ENCODE measurements at places on chromosomes 12 and 14.

GRCh38 chr14:95246870-95247269, 72.8 kb downstream of the CLMN start:
- DNase-seq: no peak

- DNase-seq: no peak
These were observed 231.9 kb downstream of the SLC25A21 start for GRCh38 chr14:36940476-36940875.

- no peak for DNase-seq
These were observed 146.1 kb upstream of the NOS1 start for GRCh38 chr12:117507548-117507947.

GRCh38 chr12:106633451-106633823, 50.6 kb downstream of the RFX4 start:
- DNase-seq: no peak

- DNase-seq: peak; percentile 8
These were observed 1.5 kb downstream of the FRMD6 start for GRCh38 chr14:51653079-51653774.

GRCh38 chr14:20791187-20791586, 10.1 kb downstream of the RNASE6 start:
- no peak for DNase-seq

GRCh38 chr12:96985515-96986362, 78.7 kb downstream of the NEDD1 start:
- DNase-seq: peak; percentile 61

DNA sequence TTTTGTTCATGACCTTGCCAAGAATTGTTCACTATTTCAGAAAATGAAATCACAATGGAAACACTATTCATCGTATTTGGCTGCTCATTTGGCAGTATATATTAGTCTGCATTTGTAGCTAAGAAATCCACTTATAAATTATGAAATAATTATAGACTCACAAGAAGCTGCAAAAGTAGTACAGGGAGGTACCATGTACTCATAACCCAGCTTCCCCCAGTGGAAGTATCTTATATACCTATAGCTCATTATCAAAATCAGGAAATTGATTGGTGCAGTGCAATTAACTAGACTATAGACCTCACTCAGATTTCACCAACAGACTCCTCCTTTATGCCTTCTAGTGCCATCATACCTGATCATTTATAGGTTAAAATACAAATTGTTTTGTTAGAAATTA, 178.8 kb upstream of the VASH1 start:
- DNase-seq: no peak

GRCh38 chr12:121575952-121576625, 4.7 kb downstream of the KDM2B start:
- no peak for DNase-seq

DNA sequence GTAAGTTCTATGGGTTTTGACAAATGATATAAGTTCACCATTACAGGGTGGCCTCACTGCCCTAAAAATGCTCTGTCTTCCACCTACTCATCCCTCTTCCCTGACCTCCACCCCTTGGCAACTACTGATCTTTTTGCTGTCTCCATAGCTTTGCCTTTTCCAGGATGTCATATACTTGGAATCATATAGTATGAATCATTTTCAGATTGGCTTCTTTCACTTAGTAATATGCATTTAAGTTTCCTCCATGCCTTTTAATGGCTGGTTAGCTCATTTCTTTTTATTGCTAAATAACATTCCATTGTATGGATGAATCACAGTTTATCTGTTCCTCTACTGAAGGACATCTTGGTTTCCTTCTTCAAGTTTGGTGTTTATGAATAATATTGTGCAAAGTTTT, 14.0 kb upstream of the PEX5 start:
- no peak for DNase-seq

GRCh38 chr12:66550626-66551025, 128.2 kb downstream of the GRIP1 start:
- no peak for DNase-seq

DNA sequence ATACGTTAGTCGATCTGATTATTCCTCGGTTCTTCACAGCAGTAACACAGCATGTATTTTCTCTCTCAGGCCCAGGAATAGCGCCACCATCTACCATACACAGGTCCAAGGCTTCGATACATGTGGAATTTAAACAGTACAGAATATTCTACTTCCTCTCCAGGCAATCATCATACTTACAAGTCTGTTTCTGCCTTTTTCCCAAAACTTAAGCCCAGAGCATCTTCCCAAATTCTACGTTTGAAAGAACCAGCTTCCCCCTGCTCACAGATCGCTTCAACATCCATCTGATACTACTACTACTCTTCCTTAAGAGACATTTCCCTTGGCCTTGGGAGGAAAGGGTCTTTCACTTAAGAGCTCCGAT, 626 bp downstream of the TXNDC16 start:
- DNase-seq: peak; percentile 70

- no peak for DNase-seq
These were observed 34.3 kb upstream of the VWF start for GRCh38 chr12:6158749-6159148.

- DNase-seq: no peak
These were observed 60.1 kb downstream of the KLHL28 start for GRCh38 chr14:44901696-44902095.

- DNase-seq: no peak
These were observed 2.8 kb upstream of the SGPP1 start for GRCh38 chr14:63730659-63731058.

- no peak for DNase-seq
These were observed 349.7 kb upstream of the DIO2 start for GRCh38 chr14:80560800-80561657.

DNA sequence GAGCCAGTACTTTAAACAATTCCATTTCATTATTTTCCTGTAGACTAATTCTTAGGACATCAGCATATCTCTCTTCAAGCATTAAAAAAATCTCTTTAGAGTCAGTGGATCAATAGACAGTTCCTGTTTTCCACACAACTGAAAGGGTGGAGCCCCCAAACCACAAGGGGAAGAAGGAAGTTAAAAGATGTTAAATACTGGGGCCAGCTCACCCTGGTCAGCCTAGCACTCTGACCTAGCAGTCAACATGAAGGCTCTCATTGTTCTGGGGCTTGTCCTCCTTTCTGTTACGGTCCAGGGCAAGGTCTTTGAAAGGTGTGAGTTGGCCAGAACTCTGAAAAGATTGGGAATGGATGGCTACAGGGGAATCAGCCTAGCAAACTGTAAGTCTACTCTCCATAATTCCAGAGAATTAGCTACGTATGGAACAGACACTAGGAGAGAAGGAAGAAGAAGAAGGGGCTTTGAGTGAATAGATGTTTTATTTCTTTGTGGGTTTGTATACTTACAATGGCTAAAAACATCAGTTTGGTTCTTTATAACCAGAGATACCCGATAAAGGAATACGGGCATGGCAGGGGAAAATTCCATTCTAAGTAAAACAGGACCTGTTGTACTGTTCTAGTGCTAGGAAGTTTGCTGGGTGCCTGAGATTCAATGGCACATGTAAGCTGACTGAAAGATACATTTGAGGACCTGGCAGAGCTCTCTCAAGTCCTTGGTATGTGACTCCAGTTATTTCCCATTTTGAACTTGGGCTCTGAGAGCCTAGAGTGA, at the start of gene LYZ:
LYZ (plus strand) TSS at position 220 of the 777 bp plus-strand sequence; CDS start at position 248, 28 bp downstream.
- DNase-seq: no peak

- no peak for DNase-seq
These were observed 56.1 kb upstream of the DDX11 start for GRCh38 chr12:31017535-31017934.

GRCh38 chr12:94879542-94879941, 124.0 kb downstream of the NDUFA12 start:
- DNase-seq: peak; percentile 45

GRCh38 chr14:95699412-95699811, 13.2 kb downstream of the TCL1B start:
- no peak for DNase-seq

DNA sequence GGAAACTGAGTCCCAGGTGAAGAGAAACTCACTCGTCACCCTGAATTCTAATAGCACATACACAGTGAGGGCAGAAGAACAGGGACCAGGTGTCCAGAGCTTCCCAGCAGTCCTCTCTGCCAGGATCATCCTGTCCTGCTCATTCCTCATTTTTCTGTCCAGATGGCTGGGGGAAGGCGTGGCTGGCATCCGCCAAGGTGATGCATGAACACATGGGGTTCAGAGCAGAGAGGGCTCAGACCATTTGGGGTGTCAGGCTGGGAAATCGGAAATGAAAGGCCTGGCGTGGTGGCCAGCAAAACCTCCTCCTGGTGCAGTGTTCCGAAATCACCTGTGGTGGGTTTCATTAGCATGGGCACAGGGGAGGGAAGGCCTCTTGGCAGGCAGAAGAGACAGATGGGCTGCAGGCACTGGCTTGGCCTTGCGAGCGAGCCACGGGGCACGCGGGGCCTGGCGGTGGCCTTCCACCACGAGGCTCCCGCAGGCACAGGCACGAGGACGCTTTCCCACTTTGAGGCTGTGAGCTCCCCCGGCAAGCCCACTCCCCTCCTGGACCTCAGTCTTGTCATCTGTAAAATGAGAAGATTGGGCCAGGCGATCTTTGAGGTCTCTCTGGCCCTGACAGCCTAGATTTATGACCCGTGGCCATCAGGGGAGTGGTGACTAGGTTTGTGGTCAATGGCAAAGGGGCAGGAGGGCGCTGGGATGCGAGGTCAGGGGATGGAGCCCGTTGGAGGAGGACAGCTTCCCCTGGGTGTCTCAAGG, 68.5 kb downstream of the TSPAN9 start:
- no peak for DNase-seq

DNA sequence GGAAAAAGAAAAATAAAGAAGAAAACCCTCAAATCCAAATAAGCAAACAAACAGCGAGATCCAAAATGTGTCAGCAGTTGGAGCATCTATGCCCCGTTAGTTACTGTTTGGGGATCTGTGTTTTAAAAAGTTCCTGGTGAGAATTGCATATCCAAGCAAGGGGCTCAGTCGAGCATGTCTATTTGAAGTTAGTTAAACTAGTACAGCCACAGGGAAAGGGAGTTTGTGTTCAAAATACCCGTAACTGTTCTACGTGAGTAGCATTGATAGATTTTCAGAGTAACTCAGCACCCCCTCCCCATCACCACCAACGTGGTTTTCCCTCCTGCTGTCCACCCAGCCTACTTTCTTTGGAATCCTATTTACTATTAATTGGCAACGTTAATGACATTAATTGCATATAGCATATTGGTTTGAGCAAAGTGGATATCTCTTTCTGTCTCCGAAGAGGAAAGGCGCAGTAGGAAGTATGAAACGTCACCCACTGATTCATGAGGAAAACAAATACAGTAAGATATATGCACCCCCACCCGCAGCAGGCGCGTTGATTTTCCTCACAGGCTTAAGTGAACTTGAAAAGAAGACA, 1.5 kb downstream of the NPAS3 start:
- no peak for DNase-seq

GRCh38 chr14:99036611-99037293, 235.2 kb downstream of the BCL11B start:
- no peak for DNase-seq

DNA sequence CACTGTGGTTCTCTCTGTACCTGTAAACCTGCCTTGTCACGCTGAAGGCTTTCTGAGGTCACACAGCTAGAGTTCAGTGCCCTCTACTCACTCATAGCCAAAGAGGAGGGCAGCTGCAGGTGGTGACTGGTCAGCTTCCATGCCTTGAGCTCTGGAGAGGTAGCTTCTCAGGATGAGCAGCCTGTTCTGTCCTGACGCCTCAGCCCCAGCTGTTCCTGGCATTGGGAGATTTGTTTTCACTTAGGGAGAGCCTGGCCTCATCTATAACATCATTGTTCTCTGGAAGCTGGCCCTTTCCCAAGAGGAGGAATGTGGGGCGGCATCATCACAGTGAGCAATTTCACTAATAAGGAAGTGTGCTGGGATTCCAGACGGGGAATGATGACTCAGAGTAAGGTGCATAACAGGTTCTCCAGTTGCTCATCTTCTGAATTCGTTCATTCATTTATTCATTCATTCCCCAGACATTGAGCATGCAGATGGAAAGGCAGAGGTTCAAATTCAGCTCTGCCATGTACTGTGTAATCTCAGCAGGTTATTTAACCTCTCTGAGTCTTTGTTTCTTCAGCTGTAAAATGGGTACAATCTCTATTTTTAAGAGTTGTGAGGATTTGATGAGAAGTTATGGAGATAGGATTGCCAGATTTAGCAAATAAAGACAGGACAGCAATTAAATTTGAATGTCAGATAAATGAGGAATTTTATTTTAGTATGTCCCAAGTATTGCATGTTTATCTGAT, 255.8 kb upstream of the CRY1 start:
- no peak for DNase-seq

DNA sequence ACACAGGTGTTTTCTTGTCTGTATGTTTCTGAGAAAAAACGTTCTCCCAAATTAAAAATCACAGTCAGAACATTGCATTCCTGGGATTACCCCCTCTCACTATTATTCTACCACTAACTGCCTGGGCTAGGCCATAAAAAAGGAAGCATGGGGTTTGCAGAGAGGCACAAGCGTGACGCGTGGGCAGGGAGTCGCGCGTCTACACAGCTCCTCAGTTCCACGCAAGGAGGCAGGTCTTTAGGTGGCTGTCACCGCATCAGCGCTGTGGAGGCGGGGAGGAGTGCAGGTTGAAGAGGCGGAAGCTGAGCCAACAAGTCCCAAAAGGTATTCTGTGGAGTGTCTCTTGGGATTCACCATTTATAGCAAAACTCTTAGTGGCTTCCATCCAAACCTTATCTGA, 109.9 kb downstream of the RIMBP2 start:
- DNase-seq: no peak

DNA sequence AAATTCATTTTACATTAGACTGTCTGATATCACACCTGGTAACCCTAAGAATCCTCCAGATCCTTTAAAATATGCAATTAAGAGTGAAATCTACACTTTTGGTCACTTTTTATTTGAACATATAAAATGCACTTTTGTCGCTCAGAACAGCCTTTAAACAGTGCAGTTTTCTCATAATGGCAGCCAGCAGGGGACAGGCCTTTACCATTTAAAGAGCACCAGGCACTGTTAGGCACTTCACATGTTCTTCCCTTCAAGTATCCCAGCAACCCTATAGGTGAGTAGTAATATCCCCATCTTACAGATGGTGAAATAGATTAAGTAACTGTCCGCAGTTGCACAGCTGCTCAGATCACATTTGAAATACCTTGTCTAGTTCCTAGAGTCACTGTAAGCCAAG, 11.3 kb upstream of the SAMD4A start:
- DNase-seq: no peak

GRCh38 chr12:63915105-63915800, 70.8 kb downstream of the SRGAP1 start:
- no peak for DNase-seq

DNA sequence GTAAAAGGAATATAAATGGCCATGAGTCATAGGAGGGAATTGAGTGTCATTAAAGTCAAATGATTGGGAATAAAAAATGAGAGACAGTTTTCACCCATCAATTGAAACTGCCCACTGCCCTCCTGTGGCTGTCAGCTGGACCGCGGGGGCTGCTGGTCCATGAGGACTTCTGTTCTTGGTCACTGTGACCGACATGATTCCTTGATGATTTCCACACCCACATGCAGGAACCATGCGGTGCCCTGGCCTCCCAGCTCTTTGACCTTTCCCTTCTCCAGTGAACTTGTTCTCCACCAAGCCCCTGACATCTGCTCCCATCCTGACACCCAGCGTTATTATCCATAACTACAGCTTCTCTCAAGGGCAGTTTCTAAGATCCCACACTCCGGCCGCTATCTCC, 48.4 kb downstream of the C12orf75 start:
- no peak for DNase-seq

Measured in erythroblast (primary cell).